Stimulated activated CD8-positive, alpha-beta memory T cell treated with anti-CD3 and anti-CD28 coated beads, Interleukin-2, amount 100 ng/mL, for 48 hours (primary cell): ENCODE measurements at places on chromosomes 3 and 15.

- DNase-seq, result no peak
Measured at GRCh38 chr15:34883633-34884032, 85.9 kb downstream of the AQR start.

GRCh38 chr3:48685603-48686511 lies at the start of gene NCKIPSD:
TSS of gene NCKIPSD (minus strand) at chr3:48685915. CDS start at chr3:48685807, 108 bp downstream.
- peak; percentile 92 for DNase-seq

DNA sequence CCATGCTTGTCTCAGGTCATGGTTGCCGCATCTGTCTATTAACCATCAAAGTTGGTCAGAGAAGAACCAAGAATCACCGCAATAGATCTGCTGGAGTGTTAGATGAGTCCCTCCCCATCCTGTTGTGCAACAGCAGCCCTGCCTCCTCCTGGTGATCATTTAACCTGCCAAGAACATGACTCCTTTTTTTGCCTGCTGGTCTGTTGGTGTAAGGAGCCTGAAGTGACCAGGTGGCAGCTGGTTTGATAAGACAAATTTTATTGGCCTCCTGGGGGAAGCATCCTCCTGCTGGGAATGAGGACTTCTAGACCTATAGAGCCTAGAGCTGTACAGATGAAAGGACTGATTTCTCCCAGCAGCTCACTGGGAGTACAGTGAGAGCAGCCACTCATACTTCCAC lies 43.5 kb upstream of the RAF1 start:
- no peak for DNase-seq

DNA sequence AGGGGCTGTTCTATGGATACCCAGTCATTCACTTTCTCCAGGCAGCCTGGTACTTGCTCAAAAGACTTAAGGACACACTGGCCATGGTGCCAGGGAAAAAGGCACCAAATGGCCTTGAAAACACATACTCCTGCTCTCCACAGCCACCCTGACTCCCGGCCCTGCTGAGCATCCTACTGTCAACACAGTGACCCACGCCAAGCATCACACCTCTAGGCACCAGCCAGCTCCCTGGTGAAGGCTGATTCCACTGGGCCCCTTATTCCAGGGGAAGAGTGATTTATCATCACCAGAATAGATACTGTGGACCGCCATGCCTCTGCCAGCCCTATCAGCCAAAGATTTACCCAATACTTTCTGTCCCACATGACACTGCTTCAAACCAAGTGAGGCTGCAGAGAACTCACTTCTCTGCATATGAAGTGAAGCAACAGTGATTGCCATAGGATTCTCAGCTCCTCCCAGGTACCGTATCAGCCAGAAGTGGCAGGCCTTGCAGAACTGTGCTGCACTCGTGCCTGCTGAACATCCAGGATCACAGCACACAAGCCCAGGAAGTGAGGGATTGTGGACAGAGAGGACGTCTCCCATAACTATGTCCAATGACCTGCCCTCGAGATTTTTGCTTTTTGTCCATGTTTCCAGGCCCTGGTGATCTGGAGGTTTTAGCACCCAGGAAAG lies 63.7 kb downstream of the WHAMM start:
- DNase-seq, result no peak

DNA sequence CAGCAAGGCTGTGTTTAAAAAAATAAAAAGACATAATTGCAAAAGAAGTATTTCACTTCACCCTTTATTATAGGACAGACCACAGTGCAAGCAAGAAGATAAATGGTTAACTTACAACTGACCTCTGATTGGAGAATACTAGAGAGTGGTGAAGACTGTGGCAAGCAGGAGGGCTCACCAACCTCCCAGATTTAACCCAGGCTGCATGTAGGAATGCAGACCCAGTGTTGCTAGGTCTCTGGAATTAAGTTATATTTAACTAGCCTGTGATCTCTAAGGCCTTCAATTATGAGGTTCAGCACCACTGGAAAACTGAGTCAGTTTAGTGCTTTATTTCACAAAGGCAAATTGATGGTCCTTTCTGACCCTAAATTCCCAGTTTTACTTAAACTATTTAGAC lies 436.6 kb downstream of the LPP start:
- DNase-seq, result no peak

GRCh38 chr15:68447209-68447608 lies 15.2 kb upstream of the ITGA11 start:
- no peak for DNase-seq

DNA sequence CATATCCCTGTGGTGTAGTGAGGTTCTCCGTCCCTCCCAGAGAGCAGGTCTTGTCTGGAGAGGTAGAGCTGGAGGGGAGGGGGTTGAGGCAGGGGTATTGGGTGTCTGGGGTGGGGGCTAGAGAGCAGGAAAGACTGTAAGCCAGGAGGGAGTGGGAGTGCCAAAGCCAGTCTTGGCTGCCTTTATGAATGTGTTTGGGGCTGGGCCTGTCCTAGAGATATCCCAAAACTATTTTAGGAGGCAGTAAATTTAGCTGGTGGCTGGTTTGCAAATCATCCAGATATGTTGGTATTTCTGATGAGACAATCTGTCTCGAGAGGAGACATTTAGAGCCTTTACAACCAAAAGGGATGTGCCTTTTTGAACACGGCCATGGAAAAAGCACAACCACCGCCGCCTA lies 166.6 kb downstream of the TLE3 start:
- no peak for DNase-seq
